ENCODE measurements at places on chromosomes 13 and 19. TPM values are rescaled to one million over a fixed set of nuclear protein-coding genes. Genes with fewer than 3 reads are reported as not detected.

FUT6 gene
- not detected for total RNA-seq

GRCh38 chr19:48081106-48081505, 29.5 kb downstream of the PLA2G4C start:
- H3K27ac ChIP-seq = no peak overlapping the region
- no peak for DNase-seq
- no peak overlapping the region for H3K4me3 ChIP-seq
- H3K4me1 ChIP-seq = no peaks in the 10 kb centered on the region
- H3K36me3 ChIP-seq = no peaks in the 10 kb centered on the region

DNA sequence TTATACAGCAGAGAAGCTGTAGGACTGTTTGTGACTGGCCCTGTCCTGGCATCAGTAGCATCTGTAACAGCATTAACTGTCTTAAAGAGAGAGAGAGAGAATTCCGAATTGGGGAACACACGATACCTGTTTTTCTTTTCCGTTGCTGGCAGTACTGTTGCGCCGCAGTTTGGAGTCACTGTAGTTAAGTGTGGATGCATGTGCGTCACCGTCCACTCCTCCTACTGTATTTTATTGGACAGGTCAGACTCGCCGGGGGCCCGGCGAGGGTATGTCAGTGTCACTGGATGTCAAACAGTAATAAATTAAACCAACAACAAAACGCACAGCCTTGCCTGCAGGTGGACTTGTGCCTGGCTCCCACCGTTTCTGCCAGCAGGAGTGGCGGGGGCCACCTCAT, 27.3 kb upstream of the LDLR start:
- H3K4me1 ChIP-seq = no peaks in the 10 kb centered on the region
- no peaks in the 10 kb centered on the region for H3K27me3 ChIP-seq
- no peaks in the 10 kb centered on the region for H3K36me3 ChIP-seq

DNA sequence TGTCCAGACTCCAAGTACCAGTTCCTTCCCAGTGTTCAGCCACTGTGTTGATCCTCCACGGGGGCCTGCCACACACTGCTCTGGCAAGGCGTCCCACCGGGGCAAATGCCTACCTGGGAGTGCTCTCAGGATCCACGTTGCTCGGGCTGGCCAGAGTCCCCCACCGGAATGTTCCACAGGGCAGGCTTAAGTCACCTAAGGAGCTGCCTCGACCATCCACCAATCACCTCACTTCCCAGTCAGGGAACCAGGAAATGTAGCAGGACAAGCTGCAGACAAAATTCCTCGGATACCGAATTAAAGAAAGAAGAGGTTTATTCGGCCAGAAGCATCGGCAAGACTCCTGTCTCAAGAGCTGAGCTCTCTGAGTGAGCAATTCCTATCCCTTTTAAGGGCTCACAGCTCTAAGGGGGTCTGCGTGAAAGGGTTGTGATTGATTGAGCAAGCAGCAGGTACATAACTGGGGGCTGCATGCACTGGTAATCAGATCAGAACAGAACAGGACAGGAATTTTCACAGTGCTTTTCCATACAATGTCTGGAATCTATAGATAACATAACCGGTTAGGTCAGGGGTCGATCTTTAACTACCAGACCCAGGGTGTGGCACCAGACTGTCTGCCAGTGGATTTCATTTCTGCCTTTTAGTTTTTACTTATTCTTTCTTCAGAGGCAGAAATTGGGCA, 56.9 kb upstream of the EDNRB start:
- H3K4me1 ChIP-seq = peaks cover 1% of the 10 kb centered on the region
- no peak for DNase-seq
- no peaks in the 10 kb centered on the region for H3K36me3 ChIP-seq

LILRA2 gene
- not detected for total RNA-seq

GRCh38 chr19:32868206-32868950, 1.2 kb downstream of the SLC7A9 start:
- H3K4me3 ChIP-seq = no peak overlapping the region
- H3K36me3 ChIP-seq = no peaks in the 10 kb centered on the region
- no peak overlapping the region for H3K27ac ChIP-seq
- no peaks in the 10 kb centered on the region for H3K27me3 ChIP-seq

ZNF799 gene
- total RNA-seq = 7.0 TPM

IQCN gene
- total RNA-seq = 1.4 TPM

SYDE1 gene
- 8.0 TPM for total RNA-seq

GRCh38 chr19:41575998-41576397, at the start of gene CEACAM21:
CEACAM21 (plus strand) TSS chr19:41576166; CDS start chr19:41576275, 109 bp downstream.
- no peak within 1 kb of the TSS for H3K4me3 ChIP-seq
- H3K27me3 ChIP-seq = no peaks in the 10 kb centered on the region
- no peak for DNase-seq
- no peaks in the 10 kb centered on the region for H3K36me3 ChIP-seq
- no peak within 1 kb of the TSS for H3K27ac ChIP-seq
- H3K4me1 ChIP-seq = no peaks in the 10 kb centered on the region

ZNF17 gene
- 8.5 TPM for total RNA-seq

DNA sequence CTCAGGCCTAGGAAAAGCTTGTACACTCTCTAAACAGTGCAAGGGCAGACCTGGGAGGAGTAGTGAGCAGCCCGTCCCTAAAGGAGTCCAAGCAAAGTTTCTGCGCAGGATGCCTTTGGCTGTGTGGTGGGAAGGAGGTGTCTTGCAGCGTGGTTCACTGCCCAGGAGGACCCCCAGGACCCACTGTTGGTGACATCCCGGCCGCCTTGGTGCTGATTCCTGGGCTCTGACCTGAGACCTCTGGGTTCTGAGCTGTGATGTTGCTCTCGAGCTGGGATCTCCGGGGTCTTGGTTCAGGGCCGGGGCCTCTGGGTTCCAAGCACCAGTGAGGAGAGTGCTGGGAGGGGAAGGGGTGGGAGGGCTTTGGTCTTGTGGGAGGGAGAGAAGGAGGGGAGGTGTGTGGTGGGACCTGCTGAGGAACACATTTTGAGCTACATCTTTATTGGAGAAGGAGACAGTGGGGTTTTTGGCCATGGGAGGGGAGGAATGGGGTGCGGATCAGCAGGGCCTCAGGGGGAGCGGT, 4.1 kb downstream of the PGLYRP1 start:
- no peak overlapping the region for H3K4me3 ChIP-seq
- no peaks in the 10 kb centered on the region for H3K36me3 ChIP-seq
- DNase-seq = no peak
- no peak overlapping the region for H3K27ac ChIP-seq
- H3K27me3 ChIP-seq = peaks cover 30% of the 10 kb centered on the region

- no peaks in the 10 kb centered on the region for H3K27me3 ChIP-seq
- DNase-seq = no peak
- H3K4me3 ChIP-seq = no peak overlapping the region
- H3K4me1 ChIP-seq = peaks cover 4% of the 10 kb centered on the region
- H3K36me3 ChIP-seq = no peaks in the 10 kb centered on the region
Observed at GRCh38 chr19:6378486-6378885, 2.8 kb upstream of the PSPN start.

KLK12 gene
- total RNA-seq = not detected

All from neural progenitor cell (in vitro differentiated cells).